ENCODE measurements at places on chromosomes 2 and 18.

- DNase-seq, result peak; percentile 26
Measured at GRCh38 chr2:136057023-136057801, 60.7 kb downstream of the CXCR4 start.

- peak; percentile 49 for DNase-seq
Measured at GRCh38 chr2:38907743-38908562, 18.3 kb downstream of the ARHGEF33 start.

GRCh38 chr2:235647877-235648276 lies 154.0 kb downstream of the AGAP1 start:
- no peak for DNase-seq

DNA sequence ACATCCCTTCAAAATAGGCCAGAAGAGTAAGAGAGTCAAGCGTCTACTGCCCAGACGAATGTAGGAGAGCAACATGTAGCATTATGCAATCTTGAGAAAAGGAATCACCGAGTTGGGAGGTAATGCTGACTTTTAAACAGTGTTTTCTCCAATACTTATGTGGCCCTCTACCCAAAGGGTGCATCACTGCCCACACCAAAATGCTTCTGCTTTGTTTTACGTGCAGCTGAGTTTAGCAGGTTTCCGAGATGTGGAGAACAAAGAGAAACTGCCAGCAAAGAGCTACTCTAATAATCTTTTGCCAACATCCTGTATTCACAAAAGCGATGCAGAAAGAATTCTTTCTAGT lies 63.4 kb upstream of the ZEB2 start:
- no peak for DNase-seq

- DNase-seq, result no peak
Measured at GRCh38 chr2:71130905-71131244, 441 bp downstream of the MPHOSPH10 start.

GRCh38 chr2:219398721-219399363 lies 11.1 kb upstream of the DNPEP start:
- no peak for DNase-seq

DNA sequence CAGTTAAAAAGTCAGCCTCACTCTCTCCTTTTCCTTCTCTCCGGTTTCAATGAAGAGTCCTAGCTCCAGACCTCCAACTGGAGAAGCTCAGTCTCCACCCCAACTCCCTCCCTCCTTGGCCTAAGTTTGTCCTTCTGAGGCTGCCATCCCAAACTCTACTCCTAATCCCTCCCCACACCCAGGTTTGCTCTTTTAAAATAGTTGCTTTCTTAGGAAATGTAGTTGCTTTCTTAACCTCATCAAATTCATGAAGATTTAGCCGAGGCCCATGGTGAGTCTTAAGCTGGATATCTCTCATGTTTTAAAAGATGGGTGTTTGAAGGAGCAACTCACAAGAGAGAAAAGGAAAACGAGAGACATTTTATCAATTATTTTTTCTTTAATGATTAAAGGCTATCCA lies 937 bp upstream of the LANCL1 start:
- DNase-seq, result no peak

DNA sequence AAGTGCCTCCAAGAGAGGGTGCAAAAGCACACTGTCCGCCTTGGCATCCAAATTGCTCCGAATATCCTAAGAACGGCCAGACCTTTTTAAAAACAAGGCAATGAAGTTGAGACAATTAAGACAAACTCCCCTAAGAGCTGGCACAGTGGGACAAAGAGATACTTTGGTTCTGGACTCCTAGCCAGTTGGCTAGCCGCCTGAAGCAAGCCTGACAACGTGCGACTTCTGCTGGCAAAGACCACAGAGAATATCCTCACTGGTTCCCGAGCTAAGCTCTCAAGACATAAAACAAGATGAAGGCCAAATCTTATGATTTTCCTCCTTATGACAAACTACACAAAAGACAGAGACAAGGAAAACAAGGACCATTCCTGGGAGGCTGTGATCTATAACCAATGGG lies 32.7 kb downstream of the CHRNA1 start:
- no peak for DNase-seq

GRCh38 chr2:70994009-70994698 lies 519 bp downstream of the TEX261 start:
- DNase-seq, result no peak

DNA sequence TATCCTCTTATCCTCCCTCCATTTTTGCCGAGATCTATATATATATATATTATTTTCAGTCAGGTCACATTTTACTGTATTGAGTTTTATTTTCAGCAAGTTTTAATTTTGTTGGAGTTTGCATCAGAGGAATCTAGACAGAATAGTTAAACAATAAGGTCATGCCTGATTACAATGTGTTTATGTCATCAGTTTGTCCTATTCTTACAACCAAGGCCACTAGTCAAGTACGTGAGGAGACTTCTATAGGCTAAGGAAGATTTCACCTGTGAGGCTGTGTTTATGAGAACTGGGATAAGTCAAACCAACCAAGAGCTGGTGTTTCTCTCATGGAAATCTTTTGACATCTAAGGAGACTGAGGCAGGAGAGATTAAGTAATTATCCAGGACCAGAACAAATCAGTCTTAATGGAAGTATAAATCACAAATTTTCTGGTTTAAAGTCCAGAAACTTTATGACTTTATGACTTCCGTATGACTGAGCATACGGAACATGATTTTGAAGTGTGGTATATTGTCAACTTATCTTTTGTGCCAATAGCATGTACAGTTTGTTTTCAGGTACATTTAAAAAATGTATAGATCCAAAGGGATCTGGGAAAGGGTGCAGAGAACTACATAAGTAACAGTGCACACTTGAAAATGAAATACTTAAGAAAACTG lies 100.0 kb upstream of the DTNA start:
- DNase-seq, result no peak

GRCh38 chr2:169348321-169349024 lies 13.9 kb downstream of the LRP2 start:
- no peak for DNase-seq

DNA sequence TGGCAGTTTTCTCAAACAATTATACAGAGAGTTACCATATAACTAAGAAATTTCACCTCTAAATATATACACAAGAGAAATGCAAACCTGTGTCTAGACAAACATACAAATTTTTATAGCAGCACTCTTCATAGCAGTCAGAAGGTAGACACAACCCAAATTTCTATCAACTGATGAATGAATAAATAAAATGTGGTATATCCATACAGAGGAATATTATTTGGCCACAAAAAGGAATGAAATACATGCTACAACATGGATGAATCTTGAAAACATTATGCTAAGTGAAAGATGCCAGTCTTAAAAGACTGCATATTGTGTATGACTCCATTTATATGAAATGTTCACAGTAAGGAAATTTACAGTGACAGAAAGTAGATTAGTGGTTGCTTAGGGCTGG lies 30.6 kb upstream of the KDM3A start:
- no peak for DNase-seq

DNA sequence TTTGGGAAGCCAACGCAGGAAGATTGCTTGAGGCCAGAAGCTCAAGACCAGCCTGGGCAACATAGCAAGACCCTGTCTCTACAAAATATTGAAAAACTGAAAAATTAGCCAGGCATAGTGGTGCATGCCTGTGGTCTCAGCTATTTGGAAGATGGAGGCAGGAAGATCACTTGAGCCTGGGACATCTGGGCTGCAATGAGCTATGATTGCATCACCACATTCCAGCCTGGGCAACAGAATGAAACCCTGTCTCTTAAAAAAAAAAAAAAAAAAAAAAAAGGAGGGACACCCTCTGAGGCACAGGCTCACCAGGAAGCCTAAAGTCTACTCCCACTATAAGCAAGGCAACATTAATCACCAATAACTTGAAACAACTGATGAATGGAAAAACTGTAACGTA lies 151.1 kb downstream of the CCDC148 start:
- DNase-seq, result no peak

- DNase-seq, result no peak
Measured at GRCh38 chr2:164453656-164454305, 167.5 kb downstream of the GRB14 start.

GRCh38 chr2:216685327-216685875 lies 9.9 kb downstream of the IGFBP5 start:
- no peak for DNase-seq

- DNase-seq, result no peak
Measured at GRCh38 chr2:29528891-29529520, 392.4 kb downstream of the ALK start.

GRCh38 chr2:172135446-172135845 lies 32.7 kb upstream of the DLX2 start:
- DNase-seq, result no peak
